ENCODE measurements at places on chromosomes 11 and 22.
A peak's percentile ranks its signal among the peaks of the same experiment; 100 is the strongest.

DNA sequence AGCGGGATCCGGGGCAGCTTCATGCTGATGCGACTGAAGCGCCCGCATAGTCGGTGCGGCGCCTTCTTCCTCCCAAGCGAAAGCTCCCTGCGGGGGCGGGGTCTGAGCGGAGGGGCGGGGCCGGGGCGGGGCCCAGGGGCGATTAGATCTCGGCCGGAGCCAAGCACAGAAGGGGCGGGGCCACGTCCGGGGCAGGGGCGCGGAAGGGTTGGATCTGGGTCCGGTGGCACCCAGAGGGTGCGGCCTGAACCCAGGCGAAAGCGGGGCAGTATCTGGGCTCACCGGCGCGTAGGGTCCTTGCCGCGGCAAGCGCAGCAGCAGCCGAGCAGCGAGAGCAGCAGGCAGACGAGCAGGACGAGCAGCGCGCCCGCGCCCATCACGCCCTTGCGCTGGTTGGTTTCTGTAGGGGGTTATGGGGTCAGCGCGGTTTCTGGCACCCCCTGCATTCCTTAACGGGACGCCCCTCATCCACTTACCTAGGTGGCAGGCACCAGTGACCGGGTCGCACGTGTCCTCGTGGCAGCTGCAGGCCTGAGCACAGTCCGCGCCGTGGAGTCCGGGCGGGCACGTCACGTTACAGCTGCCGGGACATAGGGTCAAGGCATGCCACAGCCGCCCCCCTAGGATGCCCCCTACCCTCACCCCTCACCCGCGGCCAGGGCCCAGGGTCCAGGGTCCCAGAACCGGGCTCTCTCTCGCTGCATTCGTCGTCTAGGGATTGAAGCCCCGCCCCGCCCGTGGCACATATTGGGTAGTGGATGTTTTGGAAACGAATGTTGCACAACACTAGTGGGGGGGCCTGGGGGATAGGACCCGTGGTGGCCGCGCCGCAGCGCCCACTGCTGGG is 8.1 kb downstream of the SCARF2 start:
- peak; percentile 91 for DNase-seq

DNA sequence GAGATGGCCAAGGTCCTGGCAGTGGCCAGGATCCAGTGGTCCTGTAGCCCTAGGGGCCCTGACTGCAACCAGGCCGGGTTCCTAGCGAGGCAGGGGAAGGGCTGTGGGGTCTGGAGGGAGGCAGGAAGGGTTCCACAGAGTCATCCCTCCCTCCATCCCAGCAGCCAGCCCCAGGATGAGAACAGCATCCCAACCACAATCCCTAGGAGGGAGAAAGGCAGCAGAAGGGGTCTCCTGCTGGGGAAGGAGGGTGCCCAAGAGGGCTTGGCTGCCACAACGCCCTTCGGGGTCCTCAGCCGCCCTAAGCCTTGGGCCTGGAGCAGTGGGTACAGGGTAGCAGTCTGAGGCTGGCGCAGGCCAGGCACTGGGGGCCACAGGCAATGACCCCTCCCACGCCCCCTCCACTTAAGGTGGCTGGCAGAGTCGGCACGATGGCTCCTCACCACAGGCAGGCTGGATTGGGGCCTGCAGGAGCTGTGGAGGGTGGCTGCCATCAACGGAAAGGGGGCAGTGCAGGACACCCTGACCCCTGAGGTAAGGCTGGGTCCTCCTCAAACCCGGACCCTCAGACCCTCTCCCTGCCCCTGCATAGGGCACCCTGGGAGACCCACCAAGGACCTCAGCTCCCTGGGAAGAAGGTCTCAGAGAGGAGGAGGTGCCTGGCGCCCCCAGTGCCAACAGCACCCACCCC is 7.2 kb downstream of the SLC22A12 start:
- no peak for DNase-seq

GRCh38 chr11:116065986-116066385 is 561.8 kb upstream of the CADM1 start:
- DNase-seq, result no peak

GRCh38 chr11:32701616-32702015 is 92.8 kb downstream of the CCDC73 start:
- DNase-seq, result peak; percentile 56

- peak; percentile 38 for DNase-seq
Observed at GRCh38 chr11:120324932-120325810, at the start of gene TLCD5. Gene TLCD5, plus strand, starts transcription at chr11:120325299. Its CDS starts 2,143 bp downstream, at chr11:120327442.

DNA sequence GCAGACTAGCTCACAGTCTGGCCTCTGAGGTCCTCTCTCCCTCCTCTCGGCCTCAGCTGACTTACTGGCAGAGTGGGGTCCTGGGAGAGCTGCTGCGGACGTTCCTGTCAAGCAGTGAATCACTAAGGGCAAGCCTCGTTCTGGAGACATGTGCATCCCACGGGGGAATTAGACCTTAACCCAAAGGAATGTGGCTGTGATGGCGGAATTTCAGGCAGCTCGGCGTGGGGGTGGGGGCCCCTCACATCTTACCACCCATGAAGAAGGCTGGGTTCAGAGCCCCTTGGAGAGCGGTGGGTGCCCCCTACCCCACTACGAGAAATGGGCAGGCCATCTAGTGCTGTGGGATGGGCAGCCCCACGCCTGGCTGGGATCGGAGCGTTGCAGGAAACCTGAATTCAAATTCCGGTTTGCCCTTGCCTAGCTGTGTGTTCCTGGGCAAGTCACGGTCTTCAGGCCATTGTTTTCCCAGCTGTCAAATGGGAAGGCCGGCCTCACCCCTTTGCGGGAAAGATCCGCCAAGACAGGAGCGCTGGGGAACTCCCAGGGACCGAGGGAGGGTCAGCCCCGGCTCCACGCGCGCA is 554 bp downstream of the LRRC32 start:
- no peak for DNase-seq

DNA sequence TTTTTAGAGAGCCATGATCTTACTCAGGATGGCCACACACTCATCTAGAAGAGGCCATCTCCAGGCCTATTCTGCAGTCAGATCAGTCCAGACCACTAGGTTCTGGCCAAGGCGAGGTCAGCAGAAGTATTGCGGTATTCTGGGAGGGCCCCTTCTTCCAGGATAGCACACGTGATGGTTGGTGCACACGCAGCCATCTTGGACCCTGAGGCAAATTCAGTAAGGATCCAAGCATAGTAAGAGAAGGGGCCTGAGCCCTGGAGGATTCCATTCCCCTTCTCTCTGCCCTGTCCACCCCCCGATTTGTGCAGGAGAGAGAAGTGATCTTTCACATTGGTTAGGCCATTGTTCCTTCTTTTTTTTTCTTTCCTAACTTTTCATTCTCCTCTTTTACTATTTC is 957.9 kb downstream of the BRD1 start:
- DNase-seq, result no peak

DNA sequence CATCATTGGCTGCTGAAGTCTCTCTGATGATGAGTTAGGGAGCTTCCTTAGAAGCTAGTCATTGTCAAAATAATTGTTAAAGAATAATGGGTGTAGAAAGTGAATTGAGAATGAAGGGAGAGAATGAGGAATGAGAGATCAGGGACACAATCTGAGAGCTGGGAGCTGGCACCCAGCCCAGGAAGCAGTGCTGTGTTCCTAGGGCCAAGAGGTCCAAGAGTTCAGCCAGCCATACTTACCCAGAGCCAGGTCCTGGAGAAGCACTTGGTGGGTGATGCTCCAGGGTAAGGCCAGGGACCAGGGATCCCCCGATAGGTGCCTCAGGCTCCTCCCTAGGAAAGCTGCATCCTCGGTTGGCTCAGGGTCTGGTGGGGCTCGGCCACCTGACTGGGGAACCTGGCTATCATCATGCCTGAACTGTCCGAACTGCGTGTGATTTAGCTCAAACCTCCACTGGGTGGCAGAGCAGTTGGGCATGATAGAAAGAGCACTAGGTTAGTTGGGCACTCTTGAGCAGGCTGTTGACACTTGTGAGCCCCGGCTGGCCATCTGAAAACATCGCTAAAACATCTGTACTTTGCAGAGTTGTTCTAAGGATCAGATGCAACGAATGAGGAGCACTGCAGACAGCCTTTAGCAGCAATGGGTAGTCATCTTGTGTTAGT is 123.9 kb upstream of the NCAM1 start:
- no peak for DNase-seq

GRCh38 chr11:126345283-126345682 is 10.2 kb upstream of the ST3GAL4 start:
- no peak for DNase-seq

DNA sequence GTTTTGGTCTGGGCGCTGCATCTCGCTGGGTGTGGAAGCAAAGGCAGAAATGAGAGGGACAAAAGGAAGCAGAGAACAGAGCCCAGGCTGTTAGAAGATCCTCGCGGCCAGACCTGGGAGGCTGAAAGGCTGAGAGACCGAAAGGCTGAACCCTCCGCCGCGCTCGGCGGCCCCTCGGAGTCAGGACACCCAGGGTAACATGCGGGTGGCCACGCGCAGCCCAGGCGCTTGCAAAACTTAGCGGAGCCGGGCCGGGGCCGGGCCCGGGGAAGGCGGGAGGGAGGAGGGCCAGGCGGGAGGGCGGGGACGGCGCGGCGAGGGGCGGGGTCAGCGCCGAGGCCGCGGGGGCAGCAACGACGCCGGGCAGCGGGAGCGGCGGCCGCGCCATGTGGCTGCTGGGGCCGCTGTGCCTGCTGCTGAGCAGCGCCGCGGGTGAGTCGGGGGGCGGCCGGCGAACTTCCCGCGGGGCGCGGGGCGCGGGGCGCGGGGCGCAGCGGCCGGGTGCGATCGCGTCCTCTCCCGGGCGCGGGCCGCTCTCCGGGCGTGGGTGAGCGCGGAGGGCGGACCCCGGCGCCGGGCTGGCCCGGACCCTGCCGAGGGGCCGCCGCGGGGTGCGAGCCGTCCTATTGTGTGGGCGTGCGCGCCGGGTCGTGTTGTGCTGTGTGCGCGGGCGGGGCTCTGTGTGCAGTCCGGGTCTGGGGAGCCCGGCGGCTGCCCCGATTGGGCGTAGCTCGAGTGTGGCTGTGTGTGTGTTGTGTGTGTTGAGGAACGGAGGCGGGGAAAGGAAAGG is at the start of gene LDLRAD3:
TSS of gene LDLRAD3 (plus strand) at position 350 of the 790 bp plus-strand sequence. CDS start at position 387, 37 bp downstream.
- peak; percentile 86 for DNase-seq
